Activated CD4-positive, alpha-beta T cell treated with anti-CD3 and anti-CD28 coated beads, Interleukin-2, amount 50 U/mL, for 1 hour (primary cell): ENCODE measurements at places on chromosomes 7 and 10.

DNA sequence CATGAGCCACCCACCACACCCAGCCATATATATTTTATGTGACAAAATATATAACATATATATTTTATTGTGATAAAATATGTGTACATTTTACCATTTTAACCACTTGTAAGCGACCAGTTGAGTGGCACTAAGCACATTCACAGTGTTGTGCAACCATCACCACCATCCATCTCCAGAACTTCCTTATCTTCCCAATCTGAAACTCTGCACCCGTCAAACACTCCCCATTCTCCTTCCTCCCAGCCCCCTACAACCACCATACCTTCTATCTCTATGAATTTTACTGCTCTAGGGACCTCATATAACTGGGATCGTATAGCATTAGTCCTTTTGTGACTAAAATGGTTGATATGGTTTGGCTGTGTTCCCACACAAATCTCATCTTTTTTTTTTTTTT lies 20.8 kb upstream of the CYTH3 start:
- no peak for DNase-seq

DNA sequence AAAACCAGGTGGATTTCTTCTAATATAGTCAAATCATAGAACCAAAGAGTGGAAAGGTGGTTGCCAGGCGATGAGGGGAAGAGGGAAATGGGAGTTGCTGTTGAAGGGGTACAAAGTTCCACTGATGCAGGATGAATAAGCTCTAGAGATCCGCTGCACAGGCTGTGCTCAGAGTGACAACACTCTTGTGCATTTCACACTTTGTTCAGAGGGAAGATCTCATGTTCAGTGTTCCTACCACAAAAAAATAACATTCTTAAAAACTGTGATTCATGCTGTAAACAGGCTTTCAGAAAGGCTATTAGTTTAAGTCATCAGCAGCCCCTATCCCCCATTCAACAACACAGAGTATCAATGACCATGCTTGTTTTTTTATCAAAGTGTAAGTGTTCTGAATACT lies 213.8 kb downstream of the COBL start:
- no peak for DNase-seq

GRCh38 chr10:78588194-78588811 lies 480.5 kb upstream of the ZMIZ1 start:
- DNase-seq = no peak

DNA sequence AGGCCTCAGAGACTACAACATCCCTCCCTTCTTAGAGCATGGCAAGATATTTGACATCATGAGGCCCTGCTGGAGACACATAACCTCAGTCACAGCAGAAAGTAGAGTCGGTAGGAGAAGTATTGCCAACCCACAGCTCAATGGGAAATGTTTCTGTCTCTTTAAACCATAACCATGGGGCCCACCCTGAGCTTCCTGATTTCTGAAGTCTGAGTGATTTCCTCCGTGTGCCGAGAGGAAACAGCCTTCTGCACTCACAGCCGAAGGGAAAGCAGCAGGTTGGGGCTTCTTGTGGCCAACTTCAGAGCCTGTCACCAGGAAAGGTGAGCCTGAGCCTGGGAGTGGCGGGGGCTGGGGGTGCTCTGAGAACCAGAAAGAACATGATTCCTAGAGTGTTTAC lies at the start of gene GIMAP1:
Gene GIMAP1 (plus strand): TSS at position 246 of the 400 bp plus-strand sequence. CDS start 2,435 bp downstream, outside the sequence.
- peak; percentile 68 for DNase-seq

DNA sequence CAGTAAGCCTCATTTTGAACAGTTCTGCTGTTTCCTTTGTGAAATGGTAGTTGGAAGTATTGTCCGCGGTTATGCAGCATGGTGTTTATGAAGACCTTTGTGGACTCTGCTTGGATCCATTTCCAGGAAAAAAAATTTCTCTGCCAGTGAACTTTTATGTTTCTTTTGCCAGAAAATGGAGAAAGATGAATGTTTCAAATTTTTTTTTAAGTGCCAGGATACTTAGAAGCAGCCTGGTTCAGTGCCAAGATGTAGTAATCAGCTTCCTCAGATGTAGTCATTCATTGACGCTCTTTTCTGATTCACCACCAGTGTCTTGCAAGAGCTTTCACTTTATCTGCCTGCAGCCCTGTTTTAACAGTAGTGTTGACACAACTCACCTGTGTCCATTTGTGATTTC lies 258.2 kb downstream of the SDK1 start:
- DNase-seq = no peak
